Common myeloid progenitor, CD34-positive (primary cell): ENCODE measurements at places on chromosomes 16 and 17.

- no peak for DNase-seq
Observed at GRCh38 chr17:8701221-8701620, 43.4 kb downstream of the CCDC42 start.

GRCh38 chr16:19522397-19522732 is 467 bp upstream of the GDE1 start:
- no peak for DNase-seq

DNA sequence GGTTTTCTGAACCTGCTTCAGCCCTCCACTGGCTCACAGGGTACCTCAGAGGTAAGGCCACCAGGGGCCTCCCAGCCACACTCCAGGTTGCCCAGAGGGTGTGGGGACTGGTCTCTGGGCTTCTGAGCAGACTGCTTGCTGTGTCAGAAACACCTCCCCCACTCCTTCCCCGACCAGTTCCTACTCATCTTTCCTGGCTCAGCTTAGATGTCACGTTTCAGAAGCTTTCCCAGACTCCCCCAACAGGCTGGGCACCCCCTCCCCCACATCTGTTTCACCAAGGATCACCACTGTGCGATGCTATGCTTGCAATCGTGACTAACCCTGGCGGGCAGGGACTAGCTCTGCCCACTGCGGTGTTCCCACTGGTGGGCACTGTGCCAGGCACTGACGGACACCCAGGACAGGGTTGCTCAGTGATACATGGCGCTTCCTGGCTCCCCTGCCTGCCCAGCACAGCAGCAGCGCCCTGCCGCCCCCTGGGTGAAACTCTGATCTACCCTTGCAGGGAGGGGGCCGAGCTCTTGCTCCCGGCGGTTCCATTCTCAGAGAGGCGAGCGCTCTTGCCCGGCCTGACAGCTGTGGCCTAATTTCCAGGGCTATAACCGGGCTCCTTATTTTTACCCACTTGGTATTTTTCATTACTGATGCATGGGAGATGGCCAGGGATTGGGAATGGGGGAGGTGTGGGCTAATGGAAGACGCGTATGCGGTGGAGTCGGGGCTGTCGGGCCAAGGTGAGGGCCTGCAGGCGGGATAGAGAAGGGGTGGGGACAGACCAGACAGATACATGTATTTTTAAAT is 29.4 kb upstream of the MTSS2 start:
- peak; percentile 45 for DNase-seq

DNA sequence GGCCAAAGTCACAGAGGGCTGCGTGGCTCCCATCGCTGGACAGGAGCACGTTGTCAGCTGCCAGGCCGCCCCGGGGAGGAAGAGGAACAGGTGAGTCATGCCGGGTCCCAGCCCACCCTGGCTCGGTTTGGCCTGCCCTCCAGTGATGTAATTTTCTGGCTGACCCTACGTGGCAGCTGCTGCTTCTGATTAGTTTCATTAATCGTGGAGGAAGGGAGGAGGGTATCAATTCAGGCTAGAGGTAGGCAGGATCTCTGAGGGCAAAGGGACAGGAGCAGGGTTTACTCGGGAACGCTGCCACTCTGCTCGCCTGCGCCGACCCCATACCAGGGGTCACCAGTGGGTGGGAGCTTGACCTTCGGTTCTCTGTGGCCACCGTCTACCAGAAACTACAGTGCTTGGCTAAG is 11.7 kb upstream of the SPATA32 start:
- DNase-seq = no peak

GRCh38 chr16:23274968-23275367 is 27.1 kb upstream of the SCNN1B start:
- DNase-seq = no peak

DNA sequence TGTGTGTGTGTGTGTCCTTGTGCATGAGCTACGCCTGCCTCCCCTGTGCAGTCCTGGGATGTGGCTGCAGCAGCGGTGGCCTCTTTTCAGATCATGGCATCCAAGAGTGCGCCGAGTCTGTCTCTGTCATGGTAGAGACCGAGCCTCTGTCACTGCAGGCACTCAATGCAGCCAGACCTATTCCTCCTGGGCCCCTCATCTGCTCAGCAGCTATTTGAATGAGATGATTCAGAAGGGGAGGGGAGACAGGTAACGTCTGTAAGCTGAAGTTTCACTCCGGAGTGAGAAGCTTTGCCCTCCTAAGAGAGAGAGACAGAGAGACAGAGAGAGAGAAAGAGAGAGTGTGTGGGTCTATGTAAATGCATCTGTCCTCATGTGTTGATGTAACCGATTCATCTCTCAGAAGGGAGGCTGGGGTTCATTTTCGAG is 22.5 kb downstream of the STAT5A start:
- no peak for DNase-seq

DNA sequence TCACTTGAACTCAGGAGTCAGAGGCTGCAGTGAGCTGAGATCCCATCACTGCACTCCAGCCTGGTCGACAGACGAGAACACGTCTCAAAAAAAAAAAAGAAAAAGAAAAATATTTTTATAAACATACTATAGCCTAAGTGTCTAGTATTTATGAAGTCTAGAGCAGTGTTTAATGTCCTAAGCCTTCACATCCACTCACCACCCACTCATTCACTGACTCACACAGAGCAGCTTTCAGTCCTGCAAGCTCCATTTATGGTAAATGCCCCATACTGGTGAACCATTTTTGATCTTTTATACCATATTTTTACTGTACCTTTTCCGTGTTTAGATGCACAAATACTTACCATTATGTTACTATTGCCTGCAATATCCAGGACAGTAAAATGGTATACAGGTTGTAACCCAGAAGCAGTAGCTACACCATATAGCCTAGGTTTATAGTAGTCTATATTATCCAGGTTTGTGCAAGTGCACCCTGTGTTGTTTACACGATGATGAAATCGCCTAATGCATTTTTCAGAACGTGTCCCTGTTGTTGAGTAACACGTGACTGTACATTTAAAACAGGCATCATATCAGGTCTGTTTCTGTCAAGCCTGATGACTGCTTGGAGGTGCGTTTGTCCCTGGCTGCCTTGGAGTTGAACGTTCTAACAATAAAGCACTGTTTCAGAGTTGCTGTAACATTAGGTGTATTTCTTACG is 10.1 kb downstream of the NUDT7 start:
- DNase-seq = no peak

DNA sequence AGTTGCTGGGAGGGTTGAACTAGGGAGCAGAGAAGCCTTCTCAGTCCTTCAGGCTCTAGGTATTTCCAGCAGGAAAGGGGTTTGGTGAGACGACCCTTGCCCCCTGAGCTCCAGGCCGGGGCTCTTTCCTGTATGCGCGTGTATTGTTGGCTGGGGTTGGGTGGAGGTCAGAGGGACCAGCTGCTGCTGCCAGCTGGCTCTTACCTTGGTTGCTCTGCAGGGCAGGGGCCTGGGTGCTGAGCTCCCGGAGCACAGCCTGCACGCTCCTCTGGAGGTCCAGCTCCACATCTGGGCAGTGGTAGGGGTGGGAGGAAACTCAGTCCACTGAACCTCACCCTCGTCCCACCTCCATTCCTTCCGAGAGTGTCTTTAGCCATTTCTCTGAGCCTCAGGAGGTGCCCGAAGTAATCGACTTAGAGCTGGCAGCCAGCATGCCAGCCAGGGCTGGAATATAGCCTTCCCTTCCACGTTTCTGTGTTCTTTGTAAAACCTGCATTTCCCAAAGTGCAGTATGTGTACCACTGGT is 28.0 kb downstream of the PIK3R6 start:
- no peak for DNase-seq

- DNase-seq = no peak
Observed at GRCh38 chr16:23670137-23670776, 8.4 kb upstream of the PLK1 start.

DNA sequence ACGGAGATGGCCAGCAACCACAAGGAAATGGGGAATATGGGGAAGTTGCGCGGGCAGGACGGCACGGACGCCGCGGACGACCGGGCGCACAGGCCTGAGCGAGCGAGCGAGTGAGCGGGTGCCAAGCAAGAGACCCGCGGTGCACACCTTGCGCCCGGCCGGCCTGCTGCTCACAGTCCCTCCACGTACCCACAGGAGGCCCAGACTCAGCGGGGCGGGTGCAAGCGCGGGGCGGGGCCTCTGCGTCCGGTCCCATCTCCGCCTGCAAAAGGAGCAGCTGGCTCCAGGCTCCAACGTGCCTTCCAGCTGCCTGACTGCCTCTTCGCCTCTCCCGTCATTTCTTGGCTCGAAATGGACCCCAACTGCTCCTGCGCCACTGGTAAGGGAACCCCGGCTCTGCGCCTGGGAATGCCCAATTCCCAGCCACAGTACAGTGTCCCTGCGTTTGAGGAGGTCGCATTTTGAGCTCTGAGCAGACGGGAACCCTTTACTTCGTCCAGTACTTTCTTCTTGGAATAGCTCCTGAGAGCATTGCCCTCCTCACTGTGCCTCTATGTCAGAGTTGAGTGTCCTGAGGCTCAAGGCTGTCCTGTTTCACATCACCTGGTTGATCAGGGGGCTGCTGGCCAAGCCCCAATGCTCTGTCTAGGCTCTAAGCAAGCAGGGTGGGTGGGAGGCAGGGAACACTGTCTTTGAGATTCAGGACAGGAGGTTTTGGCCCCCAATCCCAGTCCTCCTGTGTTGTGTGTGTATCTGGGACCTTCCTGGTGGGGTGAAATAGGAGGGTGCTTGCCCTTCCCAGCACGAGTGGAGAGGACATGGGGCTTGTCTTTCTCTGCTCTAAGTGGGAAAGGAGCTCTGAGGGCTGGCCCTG is 8.1 kb upstream of the MT1E start:
- peak; percentile 41 for DNase-seq

- no peak for DNase-seq
Observed at GRCh38 chr16:54289242-54289944, 2.8 kb upstream of the IRX3 start.

GRCh38 chr16:57970970-57971369 is at the start of gene CNGB1:
Gene CNGB1, minus strand, starts transcription at chr16:57971128. Its CDS starts 3,842 bp downstream, at chr16:57967286.
- DNase-seq = no peak

- DNase-seq = peak; percentile 73
Observed at GRCh38 chr16:29675811-29676643, 3.0 kb upstream of the QPRT start.

- no peak for DNase-seq
Observed at GRCh38 chr16:1137604-1138003, 15.3 kb upstream of the CACNA1H start.

- DNase-seq = no peak
Observed at GRCh38 chr17:76467366-76467765, at the start of gene AANAT. Gene AANAT, plus strand, starts transcription at chr17:76467603. Its CDS starts 1,144 bp downstream, at chr17:76468747.

DNA sequence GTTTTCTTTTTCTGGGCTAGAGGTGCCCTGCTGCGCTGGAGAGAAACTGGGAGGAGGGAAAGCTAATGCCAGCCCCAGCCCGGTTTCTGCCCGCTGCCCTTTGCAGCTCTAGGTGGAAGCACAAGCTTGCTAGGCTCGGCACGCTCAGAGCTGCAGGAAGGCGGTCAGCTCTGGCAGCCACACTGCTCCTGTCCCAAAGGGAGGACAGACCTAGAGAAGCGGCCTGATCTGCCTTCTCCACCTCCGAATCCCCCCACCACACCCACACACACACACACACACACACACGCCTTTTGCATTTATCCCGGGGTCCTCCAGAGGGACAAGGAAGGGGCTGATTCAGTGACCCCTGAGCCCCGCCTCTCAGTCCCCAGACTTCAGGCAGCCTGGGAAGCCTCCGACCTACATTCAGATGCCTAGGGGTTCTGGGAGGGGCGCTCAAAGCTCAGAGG is 418.1 kb downstream of the SOX9 start:
- DNase-seq = no peak

DNA sequence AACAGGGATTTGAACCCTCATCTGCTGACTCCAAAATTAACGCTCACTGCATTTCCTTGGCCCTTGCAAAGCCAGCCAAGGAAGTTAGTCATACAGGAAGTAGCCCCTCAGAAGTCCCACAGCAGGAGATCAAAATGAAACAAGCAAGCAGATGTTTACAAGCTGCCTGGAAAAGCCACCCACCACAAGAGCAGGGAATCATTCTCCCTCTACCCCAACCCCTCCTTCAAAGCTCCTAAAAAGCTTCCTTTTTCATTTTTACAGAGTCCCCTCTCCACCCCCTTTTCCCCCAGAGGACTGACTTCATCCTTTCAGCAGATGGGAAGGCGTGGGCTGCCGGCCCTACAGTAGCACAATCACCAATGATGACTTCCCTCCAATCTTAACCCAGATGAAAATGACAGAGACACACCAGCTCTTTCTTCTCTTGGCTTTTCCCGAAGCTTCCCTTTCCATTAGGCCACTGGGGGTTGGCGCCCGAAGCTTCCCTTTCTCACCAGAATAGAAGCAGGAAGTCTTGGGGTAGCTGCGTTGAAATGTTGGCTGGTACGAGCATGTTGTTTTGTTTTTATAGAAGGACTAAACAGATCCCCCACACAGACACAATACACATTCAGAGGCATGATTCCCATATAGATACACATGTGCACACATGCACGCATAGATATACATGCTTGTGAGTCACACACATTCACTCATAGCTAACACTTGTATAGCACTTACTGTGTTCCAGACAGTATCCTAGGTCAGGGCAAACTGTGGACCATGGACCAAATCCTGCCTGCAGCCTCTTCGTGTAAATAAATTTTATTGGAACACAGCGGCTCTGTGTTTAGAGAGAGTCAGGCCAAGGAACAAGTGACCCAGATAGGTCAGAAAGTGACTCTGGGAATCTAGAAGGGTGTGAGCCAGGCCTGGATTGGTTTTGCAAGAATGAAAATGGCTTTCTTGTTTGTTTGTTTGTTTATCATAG is 17.4 kb downstream of the ITPRIPL2 start:
- peak; percentile 77 for DNase-seq

GRCh38 chr16:14284930-14285512 is 213.9 kb downstream of the MRTFB start:
- DNase-seq = peak; percentile 65

- no peak for DNase-seq
Observed at GRCh38 chr17:8332688-8333087, 7.0 kb upstream of the ODF4 start.

GRCh38 chr17:50539762-50540559 is 7.0 kb upstream of the SPATA20 start:
- DNase-seq = no peak

DNA sequence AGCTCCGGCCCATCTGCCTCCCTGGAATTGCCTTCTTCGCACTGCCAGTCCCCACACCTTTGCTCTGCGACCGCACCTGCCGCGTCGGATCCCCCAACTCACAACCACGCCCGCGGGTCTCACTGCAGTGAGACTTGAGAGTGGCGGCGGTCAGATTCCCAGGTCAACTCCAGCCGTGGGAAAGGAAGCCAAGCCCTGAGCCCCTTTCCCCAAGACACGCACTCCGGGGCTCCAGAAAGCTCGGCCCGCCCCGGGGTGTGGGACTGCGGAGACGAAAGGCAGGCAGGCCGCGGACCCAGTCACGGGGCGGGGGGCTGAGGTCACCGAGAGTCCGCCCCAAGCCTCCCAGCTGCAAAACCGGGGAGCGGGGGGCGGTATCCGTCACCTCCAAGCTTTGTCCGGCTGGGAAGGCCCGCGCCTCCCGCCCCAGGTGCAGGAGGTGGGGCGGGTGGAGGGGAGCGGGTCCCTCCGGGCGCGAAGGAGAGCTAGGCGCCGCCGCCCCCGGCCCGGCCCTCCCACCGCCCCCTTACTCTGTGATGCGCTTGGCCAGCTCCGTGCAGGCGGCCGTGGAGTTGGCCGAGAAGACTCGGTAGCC is 615 bp downstream of the PRPSAP1 start:
- peak; percentile 48 for DNase-seq
